ENCODE measurements at places on chromosomes 1 and 21. TPM values are rescaled to one million over a fixed set of nuclear protein-coding genes. Genes with fewer than 3 reads are reported as not detected.

GRCh38 chr1:55045430-55045829, 6.1 kb downstream of the PCSK9 start:
- H3K4me1 ChIP-seq = no peaks in the 10 kb centered on the region
- H3K27me3 ChIP-seq = no peaks in the 10 kb centered on the region
- no peak overlapping the region for H3K27ac ChIP-seq
- no peaks in the 10 kb centered on the region for H3K36me3 ChIP-seq

- no peaks in the 10 kb centered on the region for H3K36me3 ChIP-seq
- H3K27me3 ChIP-seq = no peaks in the 10 kb centered on the region
These were observed 125.4 kb downstream of the RIPK4 start for GRCh38 chr21:41641510-41641815.

GRCh38 chr1:33358795-33359503, 38.1 kb upstream of the A3GALT2 start:
- H3K4me1 ChIP-seq = no peaks in the 10 kb centered on the region
- no peak overlapping the region for H3K27ac ChIP-seq
- DNase-seq = no peak
- H3K27me3 ChIP-seq = no peaks in the 10 kb centered on the region

DNA sequence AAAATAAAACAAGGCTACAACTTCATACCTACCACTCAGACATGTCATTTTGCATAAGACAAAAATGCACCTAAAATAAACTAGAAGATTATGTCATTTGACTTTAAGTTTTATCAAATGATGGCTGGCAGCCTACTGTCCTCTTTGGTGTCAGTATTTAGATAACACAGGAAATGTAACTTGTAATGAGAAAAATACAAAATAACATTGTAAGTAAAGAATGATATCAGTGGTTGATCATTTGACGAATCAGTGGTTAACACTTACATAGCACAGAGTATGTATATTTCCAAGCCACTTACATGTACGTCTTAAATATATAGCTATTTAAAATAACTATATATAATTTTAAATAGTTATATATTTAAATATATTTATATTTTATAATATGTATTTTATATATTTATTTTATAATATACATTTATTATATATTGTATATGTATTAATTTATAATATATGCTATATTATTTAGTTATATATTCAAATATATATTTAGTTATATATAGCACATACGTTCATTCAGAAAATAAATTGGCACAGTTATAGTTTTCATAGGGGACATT, 44.1 kb downstream of the ZNF678 start:
- H3K27ac ChIP-seq = no peak overlapping the region
- peaks cover 33% of the 10 kb centered on the region for H3K36me3 ChIP-seq
- no peaks in the 10 kb centered on the region for H3K4me1 ChIP-seq

- DNase-seq = no peak
- H3K4me1 ChIP-seq = no peaks in the 10 kb centered on the region
- H3K27ac ChIP-seq = no peak overlapping the region
These were observed 77.5 kb upstream of the L1TD1 start for GRCh38 chr1:62117018-62117750.

GRCh38 chr1:3539707-3540425, 71.4 kb downstream of the MEGF6 start:
- H3K4me3 ChIP-seq = no peak overlapping the region
- no peaks in the 10 kb centered on the region for H3K4me1 ChIP-seq
- no peaks in the 10 kb centered on the region for H3K36me3 ChIP-seq
- DNase-seq = no peak
- no peaks in the 10 kb centered on the region for H3K27me3 ChIP-seq

GRCh38 chr1:87279966-87280535, 48.6 kb upstream of the LMO4 start:
- no peak overlapping the region for H3K27ac ChIP-seq
- DNase-seq = no peak
- no peaks in the 10 kb centered on the region for H3K4me1 ChIP-seq
- H3K36me3 ChIP-seq = no peaks in the 10 kb centered on the region
- H3K27me3 ChIP-seq = no peaks in the 10 kb centered on the region

DNA sequence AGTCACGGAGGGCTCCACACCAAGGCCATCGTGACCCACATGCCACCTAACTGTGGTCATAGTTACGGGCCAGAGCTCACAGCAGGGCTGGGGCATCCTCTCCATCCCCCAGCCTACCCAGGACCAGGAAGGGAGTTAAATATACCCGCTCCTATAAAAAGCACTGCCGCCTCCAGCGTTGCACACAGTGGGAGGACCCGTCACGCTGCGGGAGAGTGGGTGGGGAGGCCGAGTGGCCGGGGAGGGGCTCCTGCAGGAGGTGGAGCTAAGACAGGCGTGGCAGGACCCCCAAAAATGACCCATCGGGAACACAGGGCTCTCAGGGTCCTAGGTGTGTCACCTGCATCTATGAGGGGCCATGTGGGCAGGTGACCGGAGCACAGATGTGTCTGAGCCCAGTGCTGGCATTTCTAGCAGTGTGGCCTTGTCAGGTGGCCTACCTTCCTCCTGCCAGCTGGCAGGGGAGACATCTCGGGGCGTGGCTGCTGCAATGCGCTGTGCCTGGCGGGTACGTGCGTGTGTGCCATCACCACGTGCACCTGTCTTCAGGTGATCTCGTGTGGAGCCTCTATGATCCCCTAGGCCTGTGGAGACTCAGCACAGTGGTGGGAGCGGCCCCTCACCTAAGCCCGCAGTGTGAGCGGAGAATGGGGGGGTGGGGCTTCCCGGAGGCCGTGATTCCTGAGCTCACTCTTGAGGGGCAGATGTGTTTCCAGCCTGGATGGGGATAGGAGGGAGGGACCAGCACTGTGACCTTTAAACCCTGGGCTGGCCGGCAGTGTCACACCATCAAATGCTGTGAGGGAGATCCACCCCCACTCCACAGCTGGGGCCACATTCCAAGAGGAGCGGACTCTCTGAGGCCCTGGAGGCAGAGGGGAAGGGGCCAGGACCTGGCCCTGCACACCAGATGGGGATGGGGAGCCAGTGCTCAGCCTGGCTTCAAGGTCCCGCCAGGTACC, 17.7 kb downstream of the AGRN start:
- no peak overlapping the region for H3K27ac ChIP-seq
- no peaks in the 10 kb centered on the region for H3K36me3 ChIP-seq

DNA sequence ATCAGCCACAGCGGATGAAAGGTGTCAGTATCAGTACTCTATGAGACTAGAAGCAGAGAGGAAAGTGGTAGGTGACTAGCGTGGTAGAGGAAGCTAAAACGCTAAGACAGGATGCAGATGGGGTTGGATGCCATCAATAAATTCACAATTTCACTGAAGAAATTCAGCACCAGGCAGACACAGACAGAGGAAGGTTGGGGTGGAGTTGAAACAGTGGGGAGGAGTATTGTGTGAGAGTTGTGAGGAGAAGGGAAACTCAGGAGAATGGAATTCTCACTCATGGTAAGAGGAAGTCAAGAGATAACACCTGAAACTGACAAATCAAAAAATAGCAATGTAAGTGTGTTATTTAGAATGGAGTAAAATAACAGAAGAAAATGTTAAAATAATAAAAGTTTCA, 208.5 kb upstream of the DAB1 start:
- H3K4me3 ChIP-seq = no peak overlapping the region
- no peaks in the 10 kb centered on the region for H3K27me3 ChIP-seq
- DNase-seq = no peak
- no peak overlapping the region for H3K27ac ChIP-seq
- H3K36me3 ChIP-seq = no peaks in the 10 kb centered on the region
- no peaks in the 10 kb centered on the region for H3K4me1 ChIP-seq

GRCh38 chr21:32070676-32071330, 198.0 kb downstream of the HUNK start:
- DNase-seq = no peak
- H3K27me3 ChIP-seq = no peaks in the 10 kb centered on the region
- no peak overlapping the region for H3K4me3 ChIP-seq
- H3K27ac ChIP-seq = no peak overlapping the region
- H3K36me3 ChIP-seq = no peaks in the 10 kb centered on the region

DNA sequence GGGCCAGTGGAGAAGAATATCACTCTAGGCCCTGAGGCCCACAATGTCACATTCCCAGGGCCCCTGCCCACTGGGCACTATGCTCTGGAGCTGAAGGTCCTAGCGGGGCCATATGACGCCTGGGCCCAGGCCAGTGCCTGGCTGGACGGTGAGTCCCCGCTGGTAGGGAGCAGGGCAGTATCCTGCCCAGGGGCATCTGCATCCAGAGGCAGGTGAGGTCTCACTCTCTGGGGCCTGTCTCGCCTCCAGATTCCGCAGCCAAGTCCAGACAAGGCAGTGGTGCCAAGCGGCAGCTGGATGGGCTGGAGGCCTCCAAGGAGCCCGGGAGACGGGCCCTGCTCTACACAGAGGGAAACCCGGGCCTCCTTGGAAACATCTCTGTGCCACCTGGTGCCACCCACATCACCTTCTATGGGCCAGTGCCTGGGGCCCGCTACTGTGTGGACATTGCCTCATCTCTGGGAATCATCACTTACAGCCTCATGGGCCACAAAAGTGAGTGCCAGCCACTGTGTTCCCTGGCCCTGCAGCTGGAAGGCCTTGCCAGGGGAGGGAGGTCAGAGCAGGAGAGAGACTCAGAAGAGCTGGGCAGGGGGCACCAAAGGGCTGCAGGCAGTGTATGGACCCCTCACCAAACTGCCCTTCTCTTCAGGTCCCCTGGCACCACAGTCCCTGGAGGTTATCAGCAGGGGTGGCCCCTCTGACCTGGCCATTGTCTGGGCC, 11.1 kb upstream of the PTPN7 start:
- no peak overlapping the region for H3K27ac ChIP-seq
- DNase-seq = no peak

- H3K4me1 ChIP-seq = no peaks in the 10 kb centered on the region
- no peaks in the 10 kb centered on the region for H3K27me3 ChIP-seq
- H3K4me3 ChIP-seq = no peak overlapping the region
- H3K36me3 ChIP-seq = no peaks in the 10 kb centered on the region
These were observed 1.8 kb downstream of the KRTAP10-1 start for GRCh38 chr21:44537930-44538911.

The SPATA45 gene
- not detected for total RNA-seq

The CD2 gene
- 111 TPM for total RNA-seq

The NMNAT2 gene
- total RNA-seq = not detected

The TCHHL1 gene
- not detected for total RNA-seq

The CLSTN1 gene
- total RNA-seq = 85.6 TPM

All from naive thymus-derived CD4-positive, alpha-beta T cell (primary cell).